AG09309 (cell line): ENCODE measurements at places on chromosomes 4 and X.

GRCh38 chr4:1469607-1470392, 63.6 kb upstream of the NKX1-1 start:
- no peak for DNase-seq

DNA sequence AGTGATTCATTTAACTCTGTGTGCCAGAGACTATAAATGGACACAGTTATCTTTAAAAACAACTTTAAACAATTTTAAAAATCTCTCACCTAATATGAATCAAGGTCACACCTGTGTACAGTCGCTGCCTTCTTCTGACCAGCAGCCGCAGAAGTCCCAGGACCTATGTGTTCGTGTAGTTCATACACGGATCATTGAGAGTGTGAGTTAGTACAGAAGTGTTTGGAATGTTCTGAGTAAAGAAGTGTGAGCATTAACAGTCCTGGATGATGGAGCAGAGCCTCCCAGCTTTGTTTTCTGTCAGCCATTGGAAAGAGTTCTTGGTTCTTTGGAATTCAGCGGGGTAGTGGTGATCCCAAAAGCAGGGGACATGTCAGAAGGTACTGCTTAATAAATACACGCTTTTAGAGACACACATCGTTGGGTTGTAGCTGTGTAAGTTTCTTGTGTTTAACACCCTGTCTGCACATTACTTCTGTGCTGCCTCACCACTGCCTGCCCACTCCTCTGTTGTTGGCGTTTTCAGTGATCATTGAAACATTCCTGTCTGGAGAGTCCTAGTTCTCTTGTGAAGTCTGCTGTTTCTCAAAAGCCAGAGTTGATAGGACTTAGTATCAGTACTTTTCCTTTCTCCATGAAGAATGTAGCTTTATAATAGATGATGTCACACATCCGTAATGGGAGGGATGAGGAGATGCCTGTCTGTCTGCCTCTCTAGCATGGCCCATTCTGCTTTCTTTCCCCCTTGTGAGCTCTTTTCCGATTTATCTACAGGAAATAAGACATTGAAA, 90.6 kb downstream of the PTTG2 start:
- no peak for DNase-seq

- no peak for DNase-seq
Observed at GRCh38 chr4:4532371-4533154, 9.3 kb downstream of the STX18 start.

DNA sequence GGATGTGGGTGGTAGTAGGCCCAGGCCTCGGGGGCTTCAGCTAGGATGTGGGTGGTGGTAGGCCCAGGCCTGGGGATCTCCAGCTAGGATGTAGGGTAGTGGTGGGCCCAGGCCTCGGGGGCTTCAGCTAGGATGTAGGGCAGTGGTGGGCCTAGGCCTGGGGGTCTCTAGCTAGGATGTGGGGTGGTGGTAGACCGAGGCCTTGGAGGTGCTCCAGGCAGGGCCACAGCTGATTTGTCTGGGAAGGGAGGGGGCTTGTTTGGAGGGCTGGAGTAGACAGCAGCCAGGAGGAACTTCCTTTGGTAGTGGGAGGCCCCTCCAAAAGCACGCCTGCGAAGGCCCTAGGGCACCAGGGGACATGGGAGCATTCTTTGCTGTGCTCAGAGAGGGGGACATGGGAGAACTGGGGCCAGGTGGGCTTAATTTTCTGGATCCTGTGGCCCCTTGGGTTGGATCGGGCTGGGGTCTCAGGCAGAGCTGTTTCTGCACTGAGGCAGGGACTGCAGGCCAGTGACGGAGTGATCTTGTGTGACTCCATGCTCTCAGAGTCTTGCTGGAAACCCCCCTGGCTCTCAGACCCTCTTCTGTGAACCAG, 3.3 kb upstream of the SPON2 start:
- DNase-seq = no peak

DNA sequence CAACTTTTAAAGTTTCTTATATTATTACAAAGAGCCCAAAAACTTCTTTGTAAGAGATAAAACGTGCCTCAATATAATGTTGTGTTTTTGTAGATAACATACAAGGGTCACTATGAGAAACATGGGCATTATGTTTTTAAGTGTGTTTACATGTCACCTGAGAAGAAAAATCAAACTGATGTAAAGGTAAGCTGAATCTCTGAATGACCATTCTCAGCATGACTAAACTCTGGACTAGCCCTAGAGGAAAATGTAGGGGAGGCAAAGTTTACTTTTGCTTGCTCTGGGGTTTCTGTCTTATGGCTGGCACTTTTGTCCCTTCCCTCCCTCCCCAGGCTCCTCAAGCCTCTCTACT, 6.8 kb downstream of the MEPE start:
- no peak for DNase-seq

DNA sequence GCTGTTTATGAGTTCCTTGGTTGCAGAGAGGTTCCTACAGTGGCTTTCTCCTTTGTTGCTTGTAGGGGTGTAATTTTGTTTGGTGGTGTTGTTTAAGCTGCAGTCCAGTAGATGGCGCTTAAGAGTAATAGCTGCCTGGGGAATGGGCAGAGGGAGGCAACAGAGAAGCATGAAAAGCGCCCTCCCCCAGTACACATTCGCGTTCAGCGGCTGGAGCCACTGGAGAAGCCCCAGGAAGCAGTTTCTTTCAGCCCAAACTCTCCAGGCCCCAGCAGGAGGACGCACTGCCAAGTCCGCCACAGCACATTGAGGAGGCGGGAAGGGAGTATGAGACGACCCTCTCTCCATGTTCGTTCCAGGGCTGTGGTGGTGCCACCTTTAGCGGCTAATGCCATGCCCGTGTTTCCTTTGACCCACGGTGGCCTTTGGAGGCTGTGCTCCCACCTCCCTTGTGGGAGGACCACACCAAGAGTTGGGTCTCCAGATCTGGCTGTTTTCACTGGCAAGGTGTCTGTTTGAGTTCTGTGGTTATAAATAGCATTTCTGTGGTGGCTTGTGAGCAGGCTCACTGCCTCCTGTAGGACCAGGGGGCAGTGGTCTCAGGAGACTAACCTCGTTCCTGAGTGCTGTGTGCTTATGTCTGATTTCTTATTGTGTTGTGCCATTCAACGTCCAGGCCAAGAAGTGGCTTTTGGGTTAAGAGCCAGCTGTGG, 252.3 kb downstream of the ARHGAP10 start:
- DNase-seq = no peak

GRCh38 chr4:76430519-76431388, 4.3 kb upstream of the SHROOM3 start:
- peak; percentile 24 for DNase-seq
